ENCODE measurements at places on chromosomes 4 and X.

GRCh38 chr4:14827111-14827510, 175.2 kb upstream of the CPEB2 start:
- no peak for DNase-seq

GRCh38 chrX:1262369-1262768, 6.2 kb upstream of the CSF2RA start:
- no peak for DNase-seq

GRCh38 chr4:151672996-151673395, 87.8 kb downstream of the GATB start:
- DNase-seq = no peak

DNA sequence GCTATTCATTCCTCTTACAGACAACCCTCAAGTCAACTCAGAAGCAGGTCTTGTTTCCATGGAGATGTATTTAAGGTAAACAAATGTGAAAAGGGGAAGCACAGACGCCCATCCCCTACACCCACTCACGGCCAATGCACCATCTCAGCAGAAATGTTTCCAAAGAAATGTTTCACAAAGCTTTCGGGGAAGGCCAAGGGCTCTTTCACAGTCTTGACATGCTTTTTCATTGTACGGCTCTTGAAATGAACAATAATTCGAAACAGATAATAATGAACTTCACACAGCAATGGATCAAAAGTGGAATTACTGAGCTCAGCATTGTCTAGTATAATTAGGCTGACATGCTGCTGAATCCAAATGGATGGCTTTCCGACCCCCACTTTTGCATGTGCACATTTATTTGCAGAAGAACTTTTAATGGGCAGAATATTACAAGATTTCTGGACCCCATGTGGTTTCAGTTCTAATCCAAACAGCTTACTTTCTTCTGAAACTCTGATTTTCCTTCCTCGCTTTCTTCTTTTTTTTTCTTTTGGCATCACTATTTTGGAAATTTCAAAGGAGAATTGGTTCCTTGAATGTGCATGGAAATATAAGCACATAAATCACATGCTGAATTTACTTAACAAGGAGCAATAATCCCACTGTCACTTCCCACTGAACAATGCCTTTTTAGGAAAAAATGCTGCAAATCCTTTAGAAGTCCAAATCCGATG, 160.9 kb downstream of the SMIM20 start:
- DNase-seq = no peak

GRCh38 chr4:16118090-16118489, 34.3 kb upstream of the PROM1 start:
- DNase-seq = no peak

- no peak for DNase-seq
Measured at GRCh38 chrX:30373951-30374350, 64.8 kb upstream of the NR0B1 start.

GRCh38 chr4:80049402-80049801, 23.6 kb downstream of the ANTXR2 start:
- DNase-seq = no peak

GRCh38 chr4:47373174-47373573, 90.3 kb downstream of the COMMD8 start:
- DNase-seq = no peak

DNA sequence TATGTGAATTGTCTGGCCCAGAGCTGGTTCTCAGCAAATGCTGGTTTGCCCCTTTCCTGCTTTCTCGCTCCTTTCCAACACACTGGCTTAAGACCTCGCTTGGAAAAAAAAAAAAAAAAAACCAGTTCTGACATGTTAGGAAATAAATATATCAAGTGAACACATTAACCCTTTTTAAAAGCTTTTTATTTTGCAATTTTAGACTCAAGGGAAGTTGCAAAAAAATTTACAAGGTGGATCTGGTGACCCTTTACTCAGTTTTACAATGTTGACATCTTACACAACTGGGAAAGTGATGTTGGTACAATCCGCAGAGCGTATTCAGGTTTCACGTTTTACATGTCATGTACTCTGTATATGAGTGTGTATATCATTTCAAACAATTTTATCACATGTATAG, 100.1 kb downstream of the RTL5 start:
- no peak for DNase-seq

DNA sequence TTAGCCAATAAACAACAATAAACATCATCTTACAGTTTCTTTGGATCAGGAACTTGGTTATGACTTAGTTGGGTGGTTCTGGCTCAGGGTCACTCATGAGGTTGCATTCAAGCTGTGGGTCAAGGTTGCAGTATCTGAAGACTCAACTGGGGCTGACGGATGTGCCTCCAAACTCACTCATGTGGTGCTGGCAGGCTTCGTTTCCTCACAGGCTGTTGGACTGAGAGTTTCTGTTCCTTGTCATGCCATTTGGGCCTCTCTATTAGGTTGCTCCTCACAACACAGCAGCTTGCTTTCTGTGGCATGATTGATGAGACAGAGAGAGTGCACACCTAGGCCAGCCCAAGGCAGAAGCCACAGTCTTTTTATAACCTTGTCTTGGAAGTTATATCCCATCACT, 20.7 kb downstream of the FRMPD3 start:
- DNase-seq = no peak

All from NCI-H1694 treated with DMSO at 0.1 percent for 48 hours (cell line).